ENCODE measurements at places on chromosomes 12 and 14.

DNA sequence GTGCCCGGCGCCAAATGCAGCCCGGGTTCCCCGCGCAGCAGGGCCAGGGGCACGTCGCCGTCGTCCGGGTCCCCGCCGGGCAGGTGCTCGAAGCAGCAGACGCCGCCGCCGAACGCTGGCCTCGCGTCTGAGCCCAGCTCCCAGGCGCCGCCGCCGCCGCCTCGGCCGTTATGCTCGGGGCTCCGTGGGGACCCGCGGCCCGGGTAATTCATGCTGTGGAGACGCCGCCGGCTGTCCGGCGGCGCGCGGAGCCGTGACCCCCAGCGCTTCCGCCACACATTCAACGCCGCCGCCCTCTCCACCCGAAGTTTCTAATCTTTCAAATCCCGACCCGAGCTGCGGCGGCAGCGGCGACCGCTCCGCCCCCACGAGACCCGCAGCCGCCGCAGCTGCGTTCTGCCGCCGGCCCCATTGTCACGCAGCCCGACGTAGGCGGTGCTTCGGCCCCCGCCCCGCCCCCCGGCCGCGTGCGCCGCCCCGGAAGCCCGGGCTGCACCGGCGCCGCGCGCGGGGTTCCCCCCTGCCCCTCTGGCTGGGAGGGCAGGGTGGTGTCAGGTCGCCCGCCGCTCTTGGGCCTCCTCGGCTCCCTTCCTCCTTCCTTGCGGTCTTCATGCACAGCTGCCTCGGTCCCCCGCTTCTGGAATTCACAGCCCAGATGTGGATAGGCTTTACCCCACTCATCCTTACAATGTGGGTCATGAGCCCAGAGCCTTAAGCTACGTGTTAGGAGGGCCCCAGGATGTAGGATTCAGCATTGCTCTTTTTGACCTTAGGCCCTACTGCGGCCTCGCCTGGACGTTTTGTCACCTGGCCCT, at the start of gene DDHD1:
Gene DDHD1 (minus strand): TSS at position 437 of the 815 bp plus-strand sequence. CDS start 225 bp downstream, at position 212.
- peak; percentile 74 for DNase-seq

DNA sequence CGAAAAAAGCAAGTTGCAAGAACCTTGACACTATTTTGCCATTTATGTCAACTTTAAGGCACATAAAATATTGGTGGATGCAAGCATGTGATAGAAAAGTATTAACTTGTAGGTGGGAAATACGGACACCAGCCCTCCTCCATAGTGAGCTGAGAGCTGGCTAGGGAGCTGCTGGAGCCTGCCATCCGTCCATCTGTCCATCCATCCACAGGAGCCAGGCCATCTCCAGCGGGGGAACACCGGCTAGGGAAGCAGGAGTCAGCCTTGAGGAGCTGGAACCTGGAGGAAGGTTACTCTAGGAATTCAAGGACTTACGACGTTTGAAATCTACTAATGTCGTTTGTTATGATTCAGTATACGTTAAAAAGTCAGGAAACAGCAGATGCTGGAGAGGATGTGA, 120.7 kb upstream of the C14orf180 start:
- DNase-seq = no peak

DNA sequence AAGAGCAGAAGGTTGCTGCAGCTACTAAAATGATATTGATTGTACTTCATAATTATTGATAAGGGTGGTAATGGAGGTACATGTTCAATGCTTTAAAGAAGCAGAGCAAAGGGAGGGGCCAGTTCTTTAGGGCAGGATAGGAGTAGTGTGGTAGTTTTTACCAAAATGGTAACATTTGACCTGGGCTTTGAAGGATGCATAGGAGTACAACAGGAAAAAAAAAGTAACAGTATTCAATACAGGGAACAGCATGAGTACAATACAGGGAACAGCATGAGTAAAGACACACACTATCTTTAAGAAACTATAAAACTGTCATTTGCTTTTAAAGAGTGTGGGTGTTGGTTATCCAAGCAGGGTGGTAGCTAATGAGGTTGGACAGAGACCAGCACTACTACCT, 215.0 kb upstream of the CRY1 start:
- no peak for DNase-seq

GRCh38 chr12:66959276-66959675, 280.4 kb upstream of the GRIP1 start:
- DNase-seq = no peak

- no peak for DNase-seq
These were observed 38.0 kb downstream of the DPF3 start for GRCh38 chr14:72855913-72856312.

All from activated T-cell treated with anti-CD3 and anti-CD28 coated beads for 4 hours (primary cell).